ENCODE measurements at places on chromosomes 3 and 15.

DNA sequence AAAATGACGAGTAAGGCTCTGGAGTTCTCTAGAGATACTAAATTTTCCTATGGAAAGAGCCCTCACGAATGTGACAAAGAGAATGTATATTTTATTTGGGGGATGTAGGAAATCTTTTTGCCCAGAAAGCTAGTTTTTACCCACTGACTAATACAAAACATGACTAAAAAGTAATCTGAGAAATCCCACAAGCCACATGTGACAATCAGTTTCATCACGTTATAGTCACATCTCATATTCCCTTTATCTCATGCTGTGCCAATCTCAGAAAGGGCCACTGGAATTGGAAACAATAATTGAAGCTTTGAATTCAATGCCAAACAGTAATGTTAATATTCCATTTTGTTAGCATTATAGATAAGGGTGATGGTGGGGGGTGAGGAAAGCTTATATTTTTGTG, 509.0 kb upstream of the GOLIM4 start:
- no peak overlapping the region for H3K4me3 ChIP-seq
- DNase-seq, result no peak
- no peak overlapping the region for H3K27ac ChIP-seq
- H3K27me3 ChIP-seq, result no peaks in the 10 kb centered on the region
- no peaks in the 10 kb centered on the region for H3K4me1 ChIP-seq

DNA sequence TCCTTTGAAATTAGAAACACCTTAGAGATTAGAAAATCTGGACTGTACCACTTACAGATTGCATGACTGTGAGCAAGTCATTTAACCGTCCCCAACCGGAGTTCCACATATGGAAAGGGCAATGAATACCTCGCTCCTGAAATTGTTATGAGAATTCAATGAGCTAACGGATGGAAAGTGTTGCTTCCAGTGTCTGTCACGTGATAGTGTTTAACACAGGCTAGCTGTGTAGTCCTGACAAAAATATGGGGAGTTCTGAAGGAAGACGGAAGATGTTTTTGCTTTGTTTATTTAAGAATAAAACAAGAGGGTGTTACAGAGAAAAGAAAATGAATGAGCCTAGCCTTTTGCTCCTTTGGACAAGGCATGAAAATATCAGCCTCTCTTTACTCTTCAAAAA, 150.7 kb upstream of the SEMA6D start:
- H3K27me3 ChIP-seq, result no peaks in the 10 kb centered on the region
- no peaks in the 10 kb centered on the region for H3K4me1 ChIP-seq
- H3K36me3 ChIP-seq, result no peaks in the 10 kb centered on the region
- DNase-seq, result no peak

DNA sequence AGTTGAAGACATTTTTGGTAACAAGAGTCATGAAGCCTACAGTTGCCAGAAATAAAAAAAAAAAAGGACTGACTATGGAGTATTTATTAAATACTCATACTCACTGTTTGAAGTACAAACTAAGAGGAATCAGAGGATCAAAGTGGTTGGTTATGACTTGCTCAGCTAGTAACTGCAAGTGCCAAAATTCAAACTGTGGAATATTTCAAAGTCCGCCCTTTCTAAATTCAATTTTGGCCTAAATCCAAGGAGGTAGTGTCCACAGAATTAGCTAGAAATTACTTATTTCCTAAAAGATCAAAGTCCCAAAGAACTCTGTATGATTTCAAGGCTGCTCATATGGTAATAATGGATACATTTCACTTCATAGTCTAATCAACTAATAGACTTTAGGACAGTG, 274.5 kb downstream of the ZBTB20 start:
- H3K4me1 ChIP-seq, result no peaks in the 10 kb centered on the region
- H3K27me3 ChIP-seq, result no peaks in the 10 kb centered on the region
- no peak for DNase-seq
- H3K4me3 ChIP-seq, result no peak overlapping the region
- peaks cover 3% of the 10 kb centered on the region for H3K36me3 ChIP-seq
- no peak overlapping the region for H3K27ac ChIP-seq

GRCh38 chr3:38582316-38582715, 67.2 kb downstream of the SCN5A start:
- no peak overlapping the region for H3K4me3 ChIP-seq
- H3K36me3 ChIP-seq, result no peaks in the 10 kb centered on the region
- no peak overlapping the region for H3K27ac ChIP-seq
- H3K4me1 ChIP-seq, result no peaks in the 10 kb centered on the region
- no peak for DNase-seq

- H3K27me3 ChIP-seq, result no peaks in the 10 kb centered on the region
- H3K4me3 ChIP-seq, result no peak overlapping the region
- H3K36me3 ChIP-seq, result no peaks in the 10 kb centered on the region
- DNase-seq, result no peak
- H3K27ac ChIP-seq, result no peak overlapping the region
Measured at GRCh38 chr3:36482880-36483279, 102.6 kb downstream of the STAC start.

- H3K4me1 ChIP-seq, result peaks cover 17% of the 10 kb centered on the region
- no peak overlapping the region for H3K27ac ChIP-seq
- no peak overlapping the region for H3K4me3 ChIP-seq
- peak; percentile 32 for DNase-seq
Measured at GRCh38 chr3:174216946-174217718, 642.0 kb upstream of the NAALADL2 start.

GRCh38 chr3:147887797-147888196, 478.6 kb downstream of the ZIC1 start:
- no peaks in the 10 kb centered on the region for H3K36me3 ChIP-seq
- H3K27me3 ChIP-seq, result no peaks in the 10 kb centered on the region
- H3K4me1 ChIP-seq, result no peaks in the 10 kb centered on the region
- no peak overlapping the region for H3K27ac ChIP-seq
- H3K4me3 ChIP-seq, result no peak overlapping the region

DNA sequence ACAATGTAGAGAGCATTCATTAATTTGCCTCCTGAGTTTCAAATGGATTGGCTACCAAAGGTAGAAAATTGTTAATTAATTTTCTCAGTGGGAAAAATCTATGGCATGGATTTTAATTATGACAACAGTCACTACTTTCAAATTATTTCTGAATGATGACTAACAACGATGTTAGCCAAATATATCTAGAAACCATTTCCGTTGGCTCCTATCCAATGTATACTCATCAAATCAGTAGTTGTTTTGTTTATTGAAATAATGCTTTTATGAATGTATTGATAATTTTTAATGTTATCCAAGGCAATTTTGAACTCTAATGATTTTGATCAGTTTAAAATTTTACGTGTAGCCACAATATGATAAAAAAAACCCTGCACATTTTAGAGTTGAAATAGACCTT, 333.4 kb downstream of the NAALADL2 start:
- no peaks in the 10 kb centered on the region for H3K4me1 ChIP-seq
- H3K36me3 ChIP-seq, result no peaks in the 10 kb centered on the region
- no peak for DNase-seq

DNA sequence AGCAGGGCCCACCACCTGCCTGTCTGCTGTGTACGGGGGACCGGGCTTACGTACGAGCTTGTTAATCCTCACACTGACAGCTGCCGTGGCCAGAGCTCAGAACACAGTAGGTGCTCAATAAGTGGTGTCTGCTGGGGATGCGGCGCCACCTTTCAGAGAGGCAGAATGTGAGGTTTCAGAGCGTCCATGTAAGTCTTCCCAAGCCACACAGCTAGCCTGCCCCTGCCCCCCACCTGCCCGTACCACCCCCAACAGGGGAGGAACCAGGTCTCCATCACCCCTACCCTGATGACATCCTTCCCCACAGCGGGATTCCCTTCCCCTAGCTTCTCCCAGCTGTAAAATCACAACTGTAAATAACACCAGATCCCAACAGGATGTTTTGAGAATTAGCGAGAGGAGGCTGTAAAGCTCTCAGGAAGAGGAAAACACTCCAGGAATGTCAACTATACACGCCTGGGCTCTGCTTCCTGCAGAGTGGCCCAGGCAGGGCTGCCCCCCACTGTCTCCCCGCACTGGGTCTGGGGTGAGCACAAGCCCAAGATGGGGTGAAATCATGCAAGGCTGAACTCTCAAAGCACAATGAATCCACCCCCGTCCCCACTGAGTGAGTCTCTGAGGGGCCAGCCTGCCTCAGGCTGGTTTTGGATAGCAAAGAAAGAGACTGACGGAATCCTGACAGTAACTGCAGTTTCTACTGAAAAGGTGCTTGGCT, 250.1 kb upstream of the LYSMD4 start:
- no peaks in the 10 kb centered on the region for H3K4me1 ChIP-seq
- no peak overlapping the region for H3K4me3 ChIP-seq
- DNase-seq, result no peak
- no peaks in the 10 kb centered on the region for H3K36me3 ChIP-seq
